ENCODE measurements at places on chromosomes 16 and 17.

DNA sequence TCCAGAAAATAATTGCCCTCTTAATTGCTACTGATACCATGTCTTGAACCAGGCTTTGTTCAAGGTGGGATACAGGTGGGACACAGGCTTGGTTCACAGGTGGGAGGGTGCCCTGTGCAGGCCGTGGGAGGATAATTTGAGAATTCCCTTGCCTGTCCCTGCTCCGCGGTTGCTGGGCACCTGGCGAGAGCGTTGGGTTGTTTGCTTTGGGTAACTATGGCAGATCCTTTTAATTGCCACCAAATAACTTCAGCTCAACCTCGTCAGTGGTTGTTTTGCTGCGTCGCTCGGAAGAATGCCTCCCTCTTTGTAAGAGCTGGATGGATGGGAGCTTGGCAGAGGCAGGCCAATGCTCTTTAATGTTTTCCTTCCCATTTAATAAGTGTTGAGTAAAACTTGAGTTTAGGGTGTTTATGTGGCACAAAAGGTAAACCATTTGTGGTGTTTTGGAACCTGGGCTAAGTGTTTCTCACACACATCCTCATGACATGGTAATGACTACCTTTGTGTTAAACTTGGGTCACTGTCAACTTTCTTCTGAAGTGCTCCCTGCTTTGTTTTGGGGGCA, 202.5 kb downstream of the MSI2 start:
- no peak for DNase-seq

- no peak for DNase-seq
Observed at GRCh38 chr16:73183611-73184092, 135.7 kb upstream of the ZFHX3 start.

DNA sequence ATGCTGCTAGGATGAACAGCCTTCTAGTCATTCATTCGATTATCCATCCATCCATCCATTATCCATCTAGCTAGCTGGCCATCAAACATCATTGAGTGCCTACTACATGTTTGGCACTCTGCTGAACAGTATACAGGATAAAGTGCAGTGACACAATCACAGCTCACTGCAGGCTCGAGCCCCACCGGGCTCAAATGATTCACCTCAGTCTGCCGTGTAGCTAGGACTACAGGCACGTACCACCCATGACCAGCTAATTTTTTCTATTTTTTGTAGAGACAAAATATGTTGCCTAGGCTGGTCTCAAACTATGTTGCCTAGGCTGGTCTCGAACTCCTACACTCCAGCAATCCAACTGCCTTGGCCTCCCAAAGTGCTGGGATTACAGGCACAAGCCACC, 50.0 kb downstream of the SSH2 start:
- DNase-seq = no peak

DNA sequence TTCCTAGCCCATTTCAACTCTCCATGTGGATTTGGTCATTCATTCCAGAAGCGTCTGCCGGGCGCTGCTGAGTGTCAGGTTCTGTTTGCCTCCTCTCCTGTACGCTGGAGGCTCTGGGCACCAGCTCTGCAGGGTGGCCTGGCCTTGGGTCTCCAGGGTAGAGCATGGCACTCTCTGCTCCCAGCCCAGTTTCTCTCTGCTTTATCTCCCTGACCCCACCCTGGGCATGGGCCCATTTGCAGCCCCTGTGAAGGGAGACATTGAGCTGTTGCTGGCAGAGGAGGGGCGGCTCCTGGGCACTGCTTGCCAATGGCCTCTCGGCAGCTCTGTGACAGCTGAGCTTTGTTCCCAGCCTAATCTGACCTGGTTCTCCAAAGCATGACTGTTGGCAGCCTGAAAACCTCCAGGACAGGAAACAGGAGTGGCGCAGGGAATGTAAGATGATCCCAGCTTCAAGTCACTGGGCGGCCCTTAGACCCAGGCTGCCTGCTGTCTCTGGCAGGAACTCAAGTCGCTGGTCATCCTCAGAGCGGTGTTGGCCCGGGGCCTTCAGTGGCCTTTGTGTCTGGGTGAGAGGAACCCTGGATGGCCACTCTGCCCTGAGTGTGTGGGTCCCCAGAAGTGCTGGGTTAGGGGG, 146.8 kb downstream of the SEC14L1 start:
- DNase-seq = no peak

- DNase-seq = no peak
Observed at GRCh38 chr16:22659933-22660332, 149.2 kb downstream of the NPIPB5 start.

GRCh38 chr17:59371416-59372100, 40.1 kb downstream of the YPEL2 start:
- DNase-seq = no peak

GRCh38 chr16:63005356-63005755, 969.1 kb upstream of the CDH8 start:
- no peak for DNase-seq

- DNase-seq = peak; percentile 5
Observed at GRCh38 chr16:27515874-27516353, 33.8 kb downstream of the GTF3C1 start.

- no peak for DNase-seq
Observed at GRCh38 chr16:79943736-79944135, 343.2 kb upstream of the MAF start.

DNA sequence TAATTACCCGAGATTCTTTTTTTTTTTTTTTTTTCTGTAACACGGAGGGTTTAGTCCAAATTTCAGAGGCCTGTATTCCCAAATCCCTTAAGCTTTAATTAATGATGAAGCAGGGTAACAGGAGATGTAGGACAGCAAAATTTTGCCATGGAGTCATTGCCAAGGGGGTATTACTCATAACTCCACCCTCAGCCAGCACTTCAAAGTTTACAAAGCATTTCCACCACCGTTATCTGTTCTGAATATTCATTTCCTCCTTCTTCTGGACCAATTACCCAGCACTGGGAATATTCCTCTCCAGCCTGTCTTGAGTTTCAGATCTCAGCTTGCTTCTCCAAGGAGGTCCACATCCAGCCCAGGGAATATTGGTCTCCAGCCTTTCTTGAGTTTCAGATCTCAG, 747.5 kb upstream of the EEF2KMT start:
- no peak for DNase-seq

- DNase-seq = no peak
Observed at GRCh38 chr17:50191359-50192143, 9.9 kb downstream of the COL1A1 start.

GRCh38 chr16:78348068-78348467, 248.6 kb downstream of the WWOX start:
- DNase-seq = no peak

DNA sequence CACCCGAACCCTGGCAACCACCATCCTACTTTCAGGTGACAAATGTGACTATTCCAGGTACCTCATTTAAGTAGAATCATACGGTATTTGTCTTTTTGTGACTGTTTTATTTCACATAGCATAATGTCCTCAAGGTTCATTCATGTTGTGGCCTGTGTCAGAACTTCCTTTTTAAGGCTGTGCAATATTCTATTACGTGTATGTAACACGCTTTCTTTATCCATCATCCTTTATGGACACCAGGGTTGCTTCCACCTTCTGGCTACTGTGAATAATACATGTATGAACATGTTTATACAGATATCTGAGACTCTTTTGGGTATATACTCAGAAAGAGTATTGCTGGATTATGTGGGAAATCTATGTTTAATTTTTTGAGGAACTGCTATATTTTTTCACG, 28.7 kb upstream of the RSL1D1 start:
- no peak for DNase-seq

- peak; percentile 54 for DNase-seq
Observed at GRCh38 chr16:67537636-67538591, 9.3 kb downstream of the RIPOR1 start.

GRCh38 chr17:79038545-79039135, 14.7 kb downstream of the C1QTNF1 start:
- DNase-seq = no peak

DNA sequence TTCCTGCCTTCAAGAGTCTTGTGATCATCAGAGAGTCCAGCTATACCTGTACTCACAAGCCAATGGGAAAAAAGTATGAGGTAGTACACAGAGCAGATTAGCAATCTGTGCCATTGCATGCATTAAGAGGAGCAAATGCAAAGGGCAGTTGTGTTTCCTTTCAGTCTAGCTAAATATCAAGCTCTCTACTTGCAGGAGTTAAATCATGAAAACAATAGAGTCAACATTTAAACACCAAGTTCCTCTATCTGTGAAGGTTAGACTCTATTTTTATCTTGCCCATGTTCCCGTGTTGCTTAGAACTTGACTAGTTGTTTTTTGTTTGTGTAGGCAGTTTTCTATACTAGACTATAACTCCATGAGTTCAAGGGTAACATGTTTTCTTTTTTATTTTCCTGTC, 4.7 kb upstream of the FAM20A start:
- no peak for DNase-seq

DNA sequence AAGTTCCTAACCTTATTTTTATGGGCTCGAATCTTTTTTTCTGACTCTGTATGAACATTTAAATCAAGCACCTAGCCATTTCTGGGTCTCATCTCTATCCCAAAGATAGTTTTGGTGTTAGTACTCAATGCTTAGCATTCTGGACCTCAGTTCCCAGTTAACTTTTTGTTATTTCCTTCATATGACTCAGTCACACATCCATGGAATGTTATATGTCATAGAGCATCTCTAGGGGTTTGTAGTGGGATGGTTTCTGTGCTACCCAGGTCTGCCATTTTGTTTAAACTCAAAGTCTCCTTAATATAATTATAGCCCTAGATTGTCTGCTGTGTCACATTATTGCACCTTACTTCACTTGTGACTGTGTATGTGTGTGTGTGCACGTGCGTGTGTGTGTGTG, 90.1 kb downstream of the EFCAB13 start:
- DNase-seq = no peak

Data from stimulated activated CD4-positive, alpha-beta T cell treated with anti-CD3 and anti-CD28 coated beads, Interleukin-4, amount 100 ng/mL, for 24 hours (primary cell).